ENCODE measurements at places on chromosomes 2 and 18.

- no peak for DNase-seq
Measured at GRCh38 chr2:21438949-21439348, 315.2 kb downstream of the TDRD15 start.

GRCh38 chr2:10039658-10040410 lies 3.5 kb upstream of the KLF11 start:
- no peak for DNase-seq

DNA sequence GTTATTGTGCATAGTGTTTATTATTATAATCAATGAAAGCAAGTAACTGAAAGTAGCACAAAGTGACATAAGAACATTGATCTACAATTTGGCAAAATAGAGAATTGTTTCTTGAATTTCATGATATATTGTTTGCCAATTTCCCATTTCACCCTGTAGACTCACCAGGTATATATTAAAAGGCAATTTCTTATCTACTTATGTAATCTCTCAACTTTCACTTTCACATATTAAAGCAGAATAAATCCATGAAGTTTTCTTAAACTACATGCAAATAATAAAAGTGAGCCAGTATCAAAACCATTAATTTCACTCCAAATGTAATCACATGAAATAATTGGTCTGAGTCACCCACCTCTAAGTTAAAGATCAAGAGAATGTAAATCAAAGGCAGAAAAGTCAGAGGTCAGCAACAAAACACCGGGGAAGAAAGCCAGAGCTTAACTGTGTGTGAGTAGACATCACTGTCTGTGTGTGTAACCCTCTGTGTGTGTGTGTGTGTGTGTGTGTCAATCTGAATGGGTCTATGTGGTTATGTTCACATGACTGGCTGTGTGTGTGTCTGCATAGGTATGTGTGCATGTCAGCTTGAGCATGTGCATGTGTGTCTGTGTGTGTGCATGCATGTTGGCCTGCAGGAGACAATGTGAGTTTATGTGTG lies 44.1 kb downstream of the ZNF385B start:
- DNase-seq = no peak

DNA sequence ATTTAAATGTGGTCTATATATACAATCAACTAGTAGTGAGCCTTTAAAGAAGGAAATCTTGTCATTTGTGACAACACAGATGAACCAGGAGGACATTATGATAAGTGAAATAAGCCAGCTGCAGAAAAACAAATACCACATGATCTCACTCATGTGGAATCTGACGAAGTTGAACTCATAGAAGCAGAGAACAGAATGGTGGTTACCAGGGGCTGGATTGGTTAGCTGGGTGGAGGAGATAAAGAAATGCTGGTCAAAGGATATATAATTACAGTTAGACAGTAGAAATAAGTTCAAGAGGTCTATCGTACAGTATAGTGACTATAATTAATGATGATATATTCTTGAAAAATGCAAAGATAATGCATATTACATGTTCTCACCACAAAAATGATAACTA lies 267.9 kb downstream of the FBXO15 start:
- DNase-seq = no peak

- no peak for DNase-seq
Measured at GRCh38 chr2:73006969-73007710, 64.4 kb downstream of the SFXN5 start.

- DNase-seq = no peak
Measured at GRCh38 chr2:231393149-231394131, 2.1 kb upstream of the B3GNT7 start.

- no peak for DNase-seq
Measured at GRCh38 chr2:15771124-15771523, 169.2 kb upstream of the MYCN start.

- DNase-seq = no peak
Measured at GRCh38 chr2:128359841-128360240, 41.2 kb upstream of the HS6ST1 start.
